Kidney glomerular epithelial cell (primary cell): ENCODE measurements at places on chromosomes 1 and 21.

DNA sequence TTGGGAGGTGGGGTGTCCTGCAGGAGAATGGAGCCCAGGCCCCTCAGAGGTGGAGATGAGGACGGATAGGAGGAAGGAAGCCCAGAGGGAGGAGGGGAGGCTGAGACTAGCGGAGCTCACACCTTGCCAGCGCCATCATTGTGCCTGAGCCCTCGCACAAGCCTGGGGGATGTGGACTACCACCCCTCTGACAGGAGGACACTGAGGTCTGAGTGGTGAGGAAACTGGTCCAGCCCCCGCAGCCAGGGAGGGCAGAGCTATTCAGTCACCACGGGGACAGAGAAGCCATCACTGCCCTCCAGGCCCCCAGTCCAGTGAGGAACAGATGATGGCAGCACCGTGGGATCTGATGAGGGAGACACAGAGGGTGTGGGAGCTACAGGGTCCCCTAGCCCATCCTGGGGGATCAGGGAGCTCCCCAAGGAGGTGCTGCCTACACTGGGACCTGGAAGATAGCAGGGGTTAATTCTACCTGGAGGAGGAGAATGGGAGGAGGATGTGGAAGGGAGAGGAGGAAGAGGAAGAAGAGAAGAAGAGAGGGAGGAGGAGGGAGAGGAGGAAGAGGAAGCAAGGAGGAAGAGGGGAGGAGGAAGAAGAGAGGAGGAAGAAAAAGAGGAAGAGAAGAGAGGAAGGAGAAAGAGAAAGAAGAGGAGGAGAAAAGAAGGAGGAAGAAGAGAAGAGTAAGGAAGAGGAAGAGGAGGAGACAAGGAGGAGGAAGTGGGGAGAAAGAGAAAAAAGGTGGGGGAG, 31.0 kb downstream of the MATN1 start:
- no peak for DNase-seq

DNA sequence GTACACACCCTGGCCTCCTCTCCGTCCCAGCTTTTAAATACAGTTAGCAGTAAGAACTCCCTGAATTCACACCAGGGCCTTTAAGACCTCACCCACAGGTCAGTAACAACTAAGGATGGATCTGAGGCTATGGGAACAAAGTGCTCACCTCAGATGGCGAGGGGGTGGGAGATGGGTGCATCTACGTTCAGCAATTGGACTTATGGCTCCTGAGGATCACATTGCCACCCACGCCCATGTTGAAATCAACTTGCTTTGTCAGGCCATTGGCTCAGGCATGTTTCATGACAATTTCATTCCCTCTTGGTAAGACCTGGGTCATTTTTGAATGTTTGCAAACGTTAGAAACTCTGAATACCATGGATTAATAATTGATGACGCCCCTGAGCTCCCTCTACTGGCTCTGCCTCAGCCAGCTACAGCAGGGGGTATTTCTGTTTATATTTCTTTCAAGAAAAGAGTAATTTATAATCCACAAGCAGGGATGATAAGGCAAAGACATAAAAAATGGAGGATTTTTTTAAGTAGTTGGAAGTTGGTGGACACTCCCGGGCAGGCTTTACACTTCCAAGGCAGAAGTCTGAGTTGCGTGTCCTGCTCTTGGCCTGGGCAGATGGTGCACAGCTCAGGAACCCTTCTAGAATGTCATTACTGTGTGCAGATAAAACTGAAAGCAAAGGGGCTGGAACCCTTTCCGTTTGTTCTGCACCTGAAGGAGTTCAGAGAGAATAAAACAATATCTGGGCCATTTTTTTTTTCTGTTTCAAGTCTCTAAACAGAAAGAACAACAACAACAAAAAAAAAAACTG, 13.7 kb upstream of the LBR start:
- peak; percentile 49 for DNase-seq

DNA sequence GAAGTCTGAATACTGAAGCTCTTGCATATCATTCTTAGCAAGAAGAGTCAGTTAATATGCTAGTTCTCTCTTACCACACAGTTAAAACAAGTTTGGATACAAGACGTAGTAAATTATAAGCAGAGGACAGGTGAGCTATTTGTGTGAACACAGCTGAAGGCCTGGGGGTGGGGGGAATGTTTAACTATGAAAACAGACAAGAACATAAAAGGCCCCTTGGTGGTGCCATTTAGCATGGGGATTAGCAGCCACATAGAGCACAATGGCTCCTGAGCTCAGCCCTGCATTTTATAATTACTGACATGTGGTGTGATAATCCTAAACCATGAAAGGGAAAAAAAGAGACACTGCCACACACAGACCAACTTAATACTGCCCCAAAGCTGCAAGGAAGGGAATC, 94.8 kb downstream of the TGFBR3 start:
- DNase-seq, result no peak

GRCh38 chr1:151838222-151839081, 1.2 kb downstream of the C2CD4D start:
- DNase-seq, result no peak

GRCh38 chr1:78255846-78256245, 210.1 kb downstream of the GIPC2 start:
- DNase-seq, result no peak

DNA sequence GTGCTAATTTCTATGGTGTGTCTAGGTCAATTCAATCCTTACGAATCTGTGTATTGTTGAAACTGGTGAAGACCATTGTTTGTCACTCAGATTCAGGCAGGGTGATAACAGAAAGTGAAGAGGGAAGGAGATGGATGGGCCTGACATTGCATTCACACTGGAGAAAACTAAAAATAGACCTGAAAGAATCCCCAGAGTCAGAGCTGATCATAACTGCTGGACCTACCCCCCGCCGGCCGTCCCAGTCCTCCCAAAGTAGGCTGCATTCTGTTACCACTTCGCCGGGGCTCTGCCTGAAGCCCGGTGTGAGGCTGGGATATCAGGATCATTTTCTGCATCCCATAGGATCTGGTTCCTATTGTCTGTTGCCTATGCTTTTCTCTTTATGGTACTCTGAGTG, 121.1 kb downstream of the NUF2 start:
- no peak for DNase-seq
